ENCODE measurements at places on chromosomes 16 and 17.

- H3K36me3 ChIP-seq, result peaks cover 3% of the 10 kb centered on the region
- H3K27me3 ChIP-seq, result no peaks in the 10 kb centered on the region
- no peak overlapping the region for H3K27ac ChIP-seq
- H3K4me1 ChIP-seq, result no peaks in the 10 kb centered on the region
- DNase-seq, result no peak
These were observed 22.0 kb downstream of the CLUH start for GRCh38 chr17:2689411-2690164.

DNA sequence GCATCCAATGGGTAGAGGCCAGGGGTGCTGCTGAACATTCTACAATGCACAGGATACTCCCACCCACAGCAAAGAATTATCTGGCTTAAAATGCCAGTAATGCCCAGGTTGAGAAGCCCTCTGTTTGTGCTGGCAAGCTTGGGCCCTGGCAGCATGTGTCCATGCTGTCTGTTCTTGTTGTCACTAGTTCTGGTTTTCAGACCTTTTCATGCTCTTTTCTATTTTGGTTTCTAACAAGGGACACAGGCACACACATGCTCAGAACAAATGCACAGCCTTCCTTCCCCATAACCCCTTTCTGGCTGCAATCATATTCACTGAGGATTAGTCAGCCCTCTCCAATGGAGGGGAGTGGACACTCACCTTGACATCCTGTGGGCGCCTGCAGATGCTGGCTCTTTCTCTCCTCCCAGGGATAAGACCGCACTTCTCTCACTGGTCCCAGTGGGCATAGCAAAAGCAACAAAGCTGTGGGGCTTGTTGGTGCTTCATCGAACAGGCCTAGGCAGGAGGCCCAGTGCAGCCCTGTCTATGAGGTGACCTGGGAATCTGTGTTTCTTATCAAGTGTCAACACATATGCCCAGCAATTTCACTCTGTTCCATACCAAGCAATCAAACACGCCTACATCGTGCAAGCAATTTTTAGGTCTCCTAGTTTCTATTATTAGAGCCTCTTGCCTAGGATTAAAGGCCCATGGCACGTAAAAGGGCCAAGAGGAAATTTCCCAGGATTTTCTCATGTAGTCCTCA lies 271.1 kb upstream of the CCL2 start:
- peaks cover 13% of the 10 kb centered on the region for H3K27me3 ChIP-seq
- H3K4me1 ChIP-seq, result peaks cover 4% of the 10 kb centered on the region
- no peak overlapping the region for H3K4me3 ChIP-seq
- no peak overlapping the region for H3K27ac ChIP-seq
- DNase-seq, result no peak

- H3K27me3 ChIP-seq, result no peaks in the 10 kb centered on the region
- peaks cover 42% of the 10 kb centered on the region for H3K36me3 ChIP-seq
- H3K4me3 ChIP-seq, result no peak overlapping the region
- no peak overlapping the region for H3K27ac ChIP-seq
These were observed 5.0 kb downstream of the LSM12 start for GRCh38 chr17:44061446-44061845.

GRCh38 chr16:49009204-49009603 lies 272.4 kb downstream of the CBLN1 start:
- no peaks in the 10 kb centered on the region for H3K36me3 ChIP-seq
- H3K27ac ChIP-seq, result no peak overlapping the region
- H3K4me3 ChIP-seq, result no peak overlapping the region

GRCh38 chr17:32523827-32524552 lies 37.2 kb downstream of the CDK5R1 start:
- H3K4me1 ChIP-seq, result peaks cover 77% of the 10 kb centered on the region
- H3K4me3 ChIP-seq, result peak overlapping the region; percentile 74
- H3K36me3 ChIP-seq, result peaks cover 1% of the 10 kb centered on the region

Data from activated T-helper 1 cell treated with anti-CD3 and anti-CD28 coated beads, Interleukin-12 subunit alpha, Interleukin-12 subunit beta, Interleukin-2, Interleukin-4 antibody, amounts not matched to agents 30 ng/mL and 10 ng/mL and 1 ng/mL, durations not matched to agents 14 hours and 24 hours and 36 hours (primary cell).